ENCODE measurements at places on chromosomes 4 and X. TPM values are rescaled to one million over a fixed set of nuclear protein-coding genes. Genes with fewer than 3 reads are reported as not detected.

Gene STK32B
- 1.0 TPM for total RNA-seq

GRCh38 chr4:111671756-111672155, 473.5 kb upstream of the FAM241A start:
- DNase-seq: no peak

- no peak for DNase-seq
Observed at GRCh38 chr4:132097041-132097440, 1052.1 kb upstream of the PCDH10 start.

Gene PRKX
- total RNA-seq: 7.6 TPM

Gene APELA
- total RNA-seq: not detected

Gene ADAM29
- total RNA-seq: not detected

- no peak for DNase-seq
Observed at GRCh38 chr4:118086344-118086743, 52.1 kb downstream of the NDST3 start.
